Stimulated activated CD4-positive, alpha-beta T cell treated with anti-CD3 and anti-CD28 coated beads, Interleukin-4, amount 100 ng/mL, for 1 hour (primary cell): ENCODE measurements at places on chromosomes 4 and X.
A peak's percentile ranks its signal among the peaks of the same experiment; 100 is the strongest.

DNA sequence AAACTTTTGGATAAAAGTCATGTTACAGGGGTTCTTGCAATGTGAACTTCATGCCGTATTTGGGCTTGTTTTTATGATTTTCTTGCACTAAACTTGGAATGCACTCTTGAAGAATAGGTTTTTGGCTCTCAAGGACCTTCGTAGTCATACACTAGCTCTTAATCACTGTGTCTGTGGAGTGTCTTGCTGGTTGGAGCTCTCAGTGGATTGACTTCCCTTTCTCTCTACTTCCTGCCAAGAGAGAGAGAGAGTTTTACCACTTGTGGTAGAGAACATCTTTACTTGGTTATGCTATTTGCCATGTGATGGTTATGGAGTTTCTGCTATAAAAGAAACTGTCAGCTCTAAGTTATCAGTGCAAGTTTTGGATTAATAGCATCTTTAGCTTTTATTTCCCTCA lies 112.4 kb downstream of the BMPR1B start:
- DNase-seq: no peak

DNA sequence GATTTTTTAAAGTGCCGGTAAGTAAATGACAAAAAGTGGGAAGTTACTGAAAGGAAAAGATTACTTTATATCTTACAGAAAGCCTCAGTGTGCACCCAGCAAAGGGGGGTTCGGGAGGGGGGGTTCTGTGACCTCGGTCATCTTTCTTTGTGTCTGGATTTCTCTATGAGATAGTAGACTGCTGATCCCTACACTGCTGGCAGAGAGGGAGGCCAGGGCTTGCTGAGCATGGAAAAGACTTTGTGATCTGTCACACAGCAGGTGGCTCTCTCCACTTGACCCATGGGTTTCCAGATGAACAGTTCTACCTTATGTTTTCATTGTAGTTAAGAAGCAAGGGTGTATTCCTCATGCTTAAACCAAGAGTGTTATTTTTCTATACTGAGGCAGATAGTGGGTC lies 475.6 kb downstream of the PCDH10 start:
- no peak for DNase-seq

DNA sequence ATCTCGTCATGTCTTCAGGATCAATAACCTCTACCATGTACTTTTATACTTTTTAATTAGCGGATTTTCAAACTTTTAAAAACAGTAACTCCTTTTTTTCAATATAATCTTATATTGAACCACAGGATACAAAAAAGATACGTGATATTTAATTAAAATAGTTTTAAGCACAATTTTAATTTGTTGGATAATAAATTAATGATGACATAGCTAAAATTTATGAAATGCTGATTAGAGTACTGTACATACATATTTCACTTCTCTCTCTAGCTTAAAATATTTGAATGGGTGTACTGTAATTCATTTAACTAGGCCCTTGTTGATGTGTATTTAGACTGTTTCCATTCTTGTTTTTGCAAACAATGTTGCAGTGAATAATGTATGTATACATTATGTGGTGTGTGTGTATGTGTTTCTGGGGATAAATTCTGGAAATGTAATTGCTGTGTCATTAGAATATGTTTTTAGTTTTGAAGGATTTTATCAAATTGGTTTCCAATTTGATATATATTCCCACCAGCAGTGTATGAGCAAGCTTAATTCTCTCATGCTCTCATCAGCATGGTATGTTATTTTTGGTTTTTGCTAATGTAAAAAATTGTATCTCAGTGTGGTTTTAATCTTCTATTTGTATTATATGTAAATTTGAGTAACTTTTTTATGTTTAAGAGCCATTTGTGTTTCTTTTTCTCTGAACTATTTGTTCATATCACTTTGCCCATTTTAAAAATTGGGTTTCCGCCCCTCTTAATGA lies 66.4 kb downstream of the CDKL5 start:
- DNase-seq: no peak

- no peak for DNase-seq
Measured at GRCh38 chrX:20237864-20238263, 28.8 kb downstream of the RPS6KA3 start.

GRCh38 chr4:77202491-77202890 lies 45.5 kb downstream of the CCNG2 start:
- DNase-seq: no peak

DNA sequence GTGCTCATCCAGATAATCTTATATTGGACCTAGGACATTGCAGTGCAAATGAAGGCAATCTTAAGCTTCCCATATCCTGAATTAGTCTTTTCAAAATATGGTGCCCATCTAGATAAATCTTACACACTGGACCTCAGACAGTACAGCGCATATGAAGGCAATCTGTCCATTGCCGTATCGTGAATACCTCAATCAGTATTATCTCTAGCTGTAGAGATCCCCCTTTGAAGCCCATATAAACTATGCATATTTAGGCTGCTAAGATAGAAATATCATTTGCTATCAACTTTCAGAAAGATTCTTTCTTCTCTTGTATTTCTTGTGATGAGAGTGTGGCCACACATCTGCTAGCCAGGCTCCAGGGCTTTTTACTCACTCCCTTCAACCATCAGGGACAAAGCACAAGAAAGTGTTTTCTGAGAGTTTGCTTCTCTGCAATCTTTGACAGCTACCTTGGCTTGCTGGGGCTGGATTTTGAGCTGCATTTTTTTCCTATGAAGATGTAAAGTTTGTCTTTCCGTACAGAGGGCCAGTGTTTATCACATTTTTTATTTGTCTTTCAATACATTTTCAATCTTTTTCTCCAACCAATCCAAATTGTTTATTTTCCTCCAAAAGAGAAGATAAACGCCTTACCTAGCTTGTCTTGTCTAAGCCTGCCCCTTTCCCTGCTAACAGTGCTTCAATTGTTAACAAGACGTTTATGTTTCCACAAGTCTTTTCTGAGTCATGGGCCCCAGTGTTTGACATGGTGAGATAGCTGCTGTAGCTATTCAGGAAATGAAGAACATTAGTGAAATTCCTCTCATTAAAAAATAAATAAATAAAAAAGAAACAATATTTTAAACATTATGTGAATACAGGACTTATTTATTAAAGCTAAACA lies 57.6 kb upstream of the FAT1 start:
- DNase-seq: no peak

- DNase-seq: no peak
Measured at GRCh38 chr4:25154594-25155265, 5.5 kb downstream of the SEPSECS start.

GRCh38 chr4:121064482-121064881 lies 7.9 kb downstream of the NDNF start:
- DNase-seq: no peak

DNA sequence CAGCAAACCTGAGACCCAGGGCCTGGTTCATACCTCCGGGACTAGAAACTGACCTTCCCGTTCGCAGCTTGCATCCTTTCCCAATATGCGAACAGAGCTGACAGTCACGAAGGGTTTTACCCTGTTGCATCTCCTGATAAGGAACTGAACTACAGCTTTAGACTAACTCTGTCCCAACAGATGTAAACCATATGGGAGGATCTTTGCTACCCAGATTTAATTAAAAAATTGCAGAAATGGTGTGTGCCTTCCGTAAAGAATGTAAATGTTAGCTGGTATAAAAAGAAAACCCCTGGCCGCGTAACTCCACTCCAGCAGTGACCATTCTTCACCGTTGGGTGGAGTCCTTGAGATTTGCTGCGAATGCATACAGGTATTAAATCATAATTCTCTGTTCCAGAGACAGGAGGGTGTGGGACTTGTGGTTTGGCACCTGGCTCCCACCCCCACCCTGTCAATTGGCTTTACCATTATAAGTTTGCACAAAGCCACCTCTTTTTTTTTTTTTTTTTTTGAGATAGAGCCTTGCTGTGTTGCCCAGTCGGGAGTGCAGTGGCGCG lies 40.6 kb upstream of the SORCS2 start:
- no peak for DNase-seq

GRCh38 chr4:23789762-23790161 lies 100.1 kb downstream of the PPARGC1A start:
- DNase-seq: no peak

- no peak for DNase-seq
Measured at GRCh38 chr4:75769036-75769435, 44.7 kb downstream of the USO1 start.

DNA sequence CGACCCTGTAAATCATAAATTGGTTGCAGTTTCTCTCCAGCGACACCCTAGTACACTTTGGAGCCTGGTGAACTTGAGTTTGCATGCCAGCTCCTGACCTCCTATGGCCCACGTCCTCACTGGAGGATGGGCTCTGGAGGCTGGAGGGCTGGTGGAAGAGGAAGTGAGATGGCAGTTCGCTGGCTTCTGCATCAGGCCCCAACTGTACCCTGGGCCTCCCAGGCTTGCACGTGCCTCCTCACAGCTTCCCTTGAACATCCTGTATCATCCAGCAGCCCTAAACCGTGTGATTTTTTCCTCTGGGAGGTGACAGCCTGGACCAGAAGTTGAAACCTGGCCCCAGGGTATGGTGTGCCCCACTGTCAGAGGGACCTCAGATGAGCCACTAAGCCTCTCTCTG lies 78.5 kb downstream of the HTRA3 start:
- no peak for DNase-seq

- DNase-seq: no peak
Measured at GRCh38 chrX:99077099-99077498, 1333.0 kb downstream of the PCDH19 start.

GRCh38 chr4:152374606-152375285 lies 161.1 kb downstream of the FBXW7 start:
- no peak for DNase-seq

- no peak for DNase-seq
Measured at GRCh38 chr4:17238633-17239032, 273.3 kb downstream of the QDPR start.

DNA sequence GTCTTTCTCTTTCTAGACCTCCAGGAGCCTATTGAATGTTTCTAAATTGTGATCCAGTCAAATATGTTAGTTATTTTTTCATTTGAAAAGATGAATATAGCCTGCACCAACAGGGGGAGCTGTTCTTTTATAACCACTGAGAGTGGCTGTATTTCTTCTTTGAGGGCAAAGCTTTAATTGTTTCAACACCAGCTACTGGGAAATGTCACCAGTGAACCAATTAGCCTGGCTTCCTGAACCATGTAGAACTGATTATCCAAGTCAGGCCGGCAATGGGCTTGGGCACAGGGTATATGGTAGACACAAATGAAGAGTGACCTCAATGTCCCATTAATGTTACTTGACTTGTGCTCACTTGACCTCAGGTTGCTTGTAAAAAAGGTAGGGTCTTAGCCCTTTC lies 4.8 kb upstream of the DAPP1 start:
- peak; percentile 17 for DNase-seq

GRCh38 chr4:40265910-40266274 lies 69.1 kb downstream of the RHOH start:
- no peak for DNase-seq

- DNase-seq: no peak
Measured at GRCh38 chr4:151677193-151677592, 83.6 kb downstream of the GATB start.

GRCh38 chr4:37687681-37688080 lies 1.5 kb upstream of the RELL1 start:
- no peak for DNase-seq

- no peak for DNase-seq
Measured at GRCh38 chr4:24245491-24245820, 338.9 kb downstream of the DHX15 start.

DNA sequence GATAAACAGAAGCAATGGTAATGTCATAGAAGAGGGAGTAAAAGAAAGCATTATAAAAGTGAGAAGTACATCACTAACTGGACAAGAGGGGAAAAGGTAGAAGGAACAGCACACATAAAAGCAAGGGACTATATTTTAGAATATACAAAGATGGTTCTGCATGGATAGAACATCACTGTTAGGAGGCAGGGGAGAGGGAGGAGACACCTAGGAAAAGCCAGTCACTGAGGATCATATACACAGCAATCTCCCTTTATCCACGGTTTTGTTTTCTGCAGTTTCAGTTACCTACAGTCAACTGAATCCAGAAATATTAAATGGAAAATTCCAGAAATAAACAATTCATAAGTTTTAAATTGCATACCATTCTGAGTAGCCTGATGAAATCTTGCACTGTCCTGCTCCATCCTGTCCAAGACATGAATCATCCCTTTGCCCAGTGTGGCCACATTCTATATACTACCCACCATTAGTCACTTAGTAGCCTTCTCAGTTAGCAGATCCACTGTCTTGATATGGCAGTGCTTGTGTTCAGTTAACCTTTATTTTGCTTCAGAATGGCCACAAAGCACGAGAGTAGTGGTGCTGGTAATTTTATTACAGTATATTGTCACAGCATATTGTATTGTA lies 74.2 kb downstream of the PPA2 start:
- DNase-seq: no peak

- DNase-seq: no peak
Measured at GRCh38 chr4:99151452-99151851, 7.4 kb upstream of the ADH4 start.

DNA sequence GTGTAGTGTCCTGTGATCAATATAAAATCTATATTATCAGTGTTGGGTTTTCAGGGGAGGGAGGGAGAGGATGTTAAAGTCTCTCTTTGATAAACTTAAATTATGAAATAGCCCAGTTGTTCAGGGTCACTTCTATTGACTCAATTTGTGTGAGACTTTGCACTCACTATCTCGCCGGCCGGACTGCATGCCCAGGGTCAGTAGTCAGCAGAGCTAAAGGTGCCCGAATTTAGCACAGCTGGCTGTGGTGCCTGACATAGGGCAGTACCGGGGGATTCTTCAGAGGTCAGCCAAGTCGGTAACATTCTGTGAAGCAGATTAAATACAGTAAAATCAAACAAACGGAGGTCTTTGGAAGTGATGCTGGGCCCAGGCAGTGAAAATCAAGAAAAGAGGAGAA lies 19.2 kb downstream of the GABRQ start:
- DNase-seq: no peak

GRCh38 chrX:12315526-12315925 lies 177.3 kb downstream of the FRMPD4 start:
- no peak for DNase-seq

DNA sequence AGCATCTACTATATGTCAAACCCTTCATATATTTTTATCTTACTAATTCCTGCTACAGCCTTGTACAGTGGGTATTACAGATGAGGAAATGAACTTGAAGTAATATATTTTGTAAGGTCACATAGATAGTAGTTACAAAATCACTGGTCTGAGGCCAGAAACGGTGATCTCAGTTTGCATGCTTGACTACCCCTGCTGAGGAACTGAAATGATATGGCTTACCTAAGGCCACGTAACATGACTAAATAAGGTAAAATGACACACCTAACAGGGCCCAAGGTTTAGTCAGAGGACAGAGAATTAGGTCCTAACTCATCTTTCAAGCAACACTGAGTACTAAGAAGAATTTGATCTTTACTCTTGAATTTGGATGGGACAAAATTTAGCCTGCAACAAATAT lies 1.5 kb upstream of the COMMD8 start:
- no peak for DNase-seq

GRCh38 chr4:89105726-89106125 lies 5.6 kb upstream of the TIGD2 start:
- DNase-seq: no peak

- DNase-seq: no peak
Measured at GRCh38 chrX:120380699-120381098, 18.8 kb downstream of the ATP1B4 start.

DNA sequence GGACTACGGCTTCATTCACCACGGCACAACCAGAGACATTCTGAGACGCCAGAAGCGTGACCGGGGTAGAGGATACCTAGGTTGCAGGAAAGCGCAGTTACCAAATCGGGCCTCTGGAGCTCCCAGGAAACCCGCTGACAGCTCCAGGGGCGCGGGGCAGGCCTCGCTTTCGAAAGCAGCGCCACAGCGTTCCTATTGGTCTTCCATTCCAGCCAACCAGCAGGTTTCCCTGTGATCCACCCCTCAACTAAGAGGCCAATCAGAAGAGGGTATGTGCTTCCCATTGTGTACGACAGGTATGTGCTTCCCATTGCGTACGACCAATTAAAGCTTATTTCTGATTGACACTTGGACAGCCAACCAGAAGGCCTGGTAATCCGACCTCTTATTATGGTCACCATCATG lies 14.9 kb downstream of the SNX12 start:
- no peak for DNase-seq
